ENCODE measurements at places on chromosomes 5 and 9. TPM values are rescaled to one million over a fixed set of nuclear protein-coding genes. Genes with fewer than 3 reads are reported as not detected.

GRCh38 chr5:179867079-179867465 lies 8.5 kb upstream of the MRNIP start:
- ATAC-seq = no peak

DNA sequence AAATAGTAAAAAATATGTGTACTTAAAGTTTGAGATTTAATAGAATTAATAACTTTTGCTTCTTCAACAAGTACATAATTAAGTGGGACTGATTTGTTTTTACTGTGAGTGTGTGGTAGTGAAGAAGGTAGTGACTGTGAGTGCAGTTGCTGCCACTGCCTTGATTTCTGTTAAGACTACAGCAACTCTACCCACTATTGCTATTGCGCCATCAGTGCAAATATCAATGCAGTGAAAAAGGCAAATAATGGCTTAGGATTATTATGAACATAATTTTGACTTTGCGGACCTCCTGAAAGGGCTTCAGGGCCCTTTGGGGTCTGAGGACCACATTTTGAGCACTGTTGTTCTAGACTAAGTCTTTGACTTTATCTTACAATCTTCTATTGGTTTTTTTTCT lies 112.0 kb upstream of the PITX1 start:
- no peak for ATAC-seq

DNA sequence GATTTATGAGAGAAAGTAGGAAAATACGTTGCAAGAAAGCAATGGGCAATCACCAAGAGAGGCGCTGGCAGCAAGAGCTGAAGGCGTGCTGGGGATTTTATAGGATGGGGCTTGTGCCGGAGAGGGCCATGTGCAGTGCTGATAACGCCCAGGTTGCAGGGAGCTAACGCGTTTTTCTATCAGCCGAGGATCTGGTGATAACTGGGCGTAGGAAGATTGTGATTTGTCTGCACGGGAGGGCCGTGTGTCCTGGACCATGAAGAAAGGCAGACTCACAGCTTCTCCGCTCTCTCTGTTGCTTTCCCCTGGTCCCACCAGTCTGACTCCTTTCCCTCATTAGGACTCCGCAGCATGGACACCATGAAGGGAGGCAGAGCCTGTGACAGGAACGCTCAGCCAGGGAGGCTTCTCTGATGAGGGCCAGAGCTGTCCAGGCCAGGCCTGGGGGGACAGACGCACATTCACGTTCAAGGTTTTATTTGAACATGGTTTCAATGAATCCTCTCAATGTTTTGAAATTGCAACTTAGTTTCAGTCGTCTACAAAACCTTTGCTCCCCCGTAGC lies 11.9 kb upstream of the CACNA1B start:
- no peak for ATAC-seq

DNA sequence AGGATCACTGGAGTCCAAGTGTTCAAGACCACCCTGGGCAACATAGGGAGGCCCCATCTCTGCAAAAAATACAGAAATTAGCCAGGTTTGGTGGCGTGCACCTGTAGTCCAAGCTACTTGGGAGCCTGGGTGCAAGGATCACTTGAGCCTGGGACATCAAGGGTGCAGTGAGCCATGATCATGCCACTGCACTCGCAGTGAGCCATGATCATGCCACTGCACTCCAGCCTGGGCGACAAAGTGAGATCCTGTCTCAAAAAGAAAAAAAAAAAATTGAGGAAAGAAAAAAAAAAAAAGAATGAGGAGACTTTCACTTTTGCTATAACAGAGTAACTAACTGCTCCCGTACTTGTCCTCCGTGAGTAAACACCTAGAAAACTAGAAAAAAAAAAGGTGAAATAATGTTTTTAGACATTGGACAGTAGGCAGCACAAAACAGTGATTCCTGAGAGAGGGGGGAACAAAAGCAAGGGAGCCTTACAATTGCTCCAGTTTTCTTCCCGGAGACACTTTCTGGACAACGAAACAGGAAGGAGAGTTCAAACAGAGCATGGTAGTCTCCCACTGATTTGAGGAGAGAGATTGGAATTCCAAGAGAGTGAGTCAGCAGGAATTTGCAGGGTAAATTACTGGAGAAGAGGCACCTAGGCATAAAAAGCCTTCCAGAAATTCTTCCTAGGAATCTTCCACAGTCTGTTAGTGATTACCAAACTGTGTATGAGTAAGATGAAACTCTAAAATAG lies 6.9 kb upstream of the ZBTB5 start:
- ATAC-seq = peak; percentile 52

The STKLD1 gene
- total RNA-seq = not detected

DNA sequence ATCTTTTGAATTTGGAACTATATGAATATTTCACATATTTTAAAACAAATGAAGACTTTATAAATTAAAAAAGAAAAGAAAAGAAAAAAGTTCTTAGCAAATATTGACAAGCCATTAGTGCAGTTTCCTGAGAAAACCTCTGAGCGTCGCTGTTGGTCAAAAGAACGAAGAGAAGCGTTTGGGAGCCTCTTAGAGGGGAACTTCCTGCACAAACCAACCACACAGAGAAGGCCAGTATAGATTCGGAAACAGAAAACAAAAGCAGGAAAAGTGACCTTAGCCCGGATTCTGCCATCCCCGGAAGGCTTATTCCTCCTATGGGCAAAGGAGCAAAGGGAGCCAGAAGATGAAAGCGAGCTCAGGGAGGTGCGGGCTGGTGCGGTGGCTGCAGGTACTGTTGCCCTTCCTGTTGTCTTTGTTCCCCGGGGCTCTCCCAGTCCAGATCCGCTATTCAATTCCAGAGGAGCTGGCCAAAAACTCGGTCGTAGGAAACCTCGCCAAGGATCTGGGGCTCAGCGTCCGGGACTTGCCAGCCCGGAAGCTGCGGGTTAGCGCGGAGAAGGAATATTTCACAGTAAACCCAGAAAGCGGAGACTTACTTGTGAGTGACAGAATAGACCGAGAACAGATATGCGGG lies at the start of gene PCDHGB2:
PCDHGB2 (plus strand) TSS at position 205 of the 637 bp plus-strand sequence; CDS start at position 347, 142 bp downstream.
- no peak for ATAC-seq

The PFN3 gene
- total RNA-seq = not detected

DNA sequence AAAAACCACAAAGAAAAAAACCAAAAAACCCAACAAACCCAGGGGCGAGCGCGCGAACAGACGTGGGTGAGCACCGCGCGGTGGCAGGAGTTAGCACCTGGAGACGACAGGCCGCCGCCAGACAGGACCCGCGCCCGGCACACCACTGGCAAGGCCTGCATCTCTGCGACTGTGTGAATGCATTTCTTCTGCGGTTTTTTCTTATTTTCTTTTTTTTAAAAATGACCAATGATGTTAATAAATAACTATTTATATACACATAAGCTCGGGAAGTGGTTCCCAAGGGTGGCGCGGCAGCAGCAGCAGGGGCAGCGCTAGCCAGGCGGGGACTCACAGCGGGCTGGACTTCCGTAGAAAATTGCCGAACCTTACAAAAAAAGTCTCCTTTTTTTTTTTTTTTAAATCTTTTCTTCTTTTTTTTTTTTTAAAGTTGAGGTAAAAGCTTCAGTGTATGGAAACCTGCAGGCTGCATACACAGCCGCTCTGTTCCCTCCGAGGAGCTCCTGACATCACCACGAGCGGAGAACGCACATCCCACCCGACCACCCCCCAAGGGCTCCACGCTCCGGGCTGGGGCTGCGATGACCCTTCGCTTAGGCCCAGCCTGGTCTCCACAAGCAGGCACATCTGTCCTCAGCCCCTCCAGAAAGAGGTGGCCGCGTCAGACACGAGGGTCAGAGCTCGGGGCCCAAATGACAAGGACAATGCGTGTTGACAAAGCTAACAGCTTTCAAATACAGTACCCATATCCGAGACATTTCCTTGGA lies 7.4 kb downstream of the BRD3OS start:
- no peak for ATAC-seq

DNA sequence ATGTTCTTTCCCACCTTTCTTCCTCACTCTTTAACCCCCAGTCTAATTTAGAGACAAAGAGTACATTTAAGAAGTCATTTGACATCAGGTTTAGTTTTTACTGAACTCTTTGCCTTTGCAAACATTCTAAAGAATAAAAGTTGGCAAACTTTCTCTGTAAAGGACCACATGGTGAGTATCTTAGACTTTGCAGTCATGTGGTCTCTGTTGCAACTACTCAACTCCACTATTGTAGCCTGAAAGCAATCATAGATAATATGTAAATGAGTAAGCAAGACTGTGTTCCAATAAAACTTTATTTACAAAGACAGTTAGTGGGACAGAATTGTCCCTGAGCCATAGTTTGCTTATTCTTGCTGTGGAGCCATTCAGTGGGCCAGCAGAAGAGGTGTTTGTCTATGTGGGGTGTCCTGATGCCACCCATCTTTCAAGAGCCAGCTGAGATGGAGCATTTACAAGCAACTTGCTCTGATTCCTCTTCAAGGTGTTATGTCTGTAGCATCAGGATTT lies 25.4 kb downstream of the ABLIM3 start:
- ATAC-seq = no peak

- peak; percentile 28 for ATAC-seq
These were observed 12.4 kb downstream of the IL5 start for GRCh38 chr5:132530946-132531345.

- no peak for ATAC-seq
These were observed 132.7 kb downstream of the TSSK1B start for GRCh38 chr5:113302120-113302519.

DNA sequence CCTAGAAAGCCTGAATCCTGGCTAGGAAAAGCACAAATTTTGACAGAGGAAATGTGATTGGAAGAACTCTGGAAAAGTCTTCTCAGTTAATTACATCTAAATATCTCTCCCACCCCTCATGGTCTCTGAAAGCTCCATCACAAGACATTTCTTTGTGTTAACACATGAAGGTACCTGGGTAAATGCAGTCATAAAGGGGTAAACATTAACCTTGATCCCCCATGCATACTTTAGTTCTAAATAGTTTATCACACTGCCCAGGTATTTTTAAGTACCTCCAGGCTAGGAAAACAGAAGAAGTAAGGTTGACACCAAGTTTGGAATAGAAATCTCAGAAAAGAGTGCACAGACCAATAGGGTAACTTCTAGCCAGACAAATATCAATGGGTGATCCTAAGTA lies 334.5 kb downstream of the PIK3R1 start:
- ATAC-seq = no peak

- no peak for ATAC-seq
These were observed 163.6 kb upstream of the TLE4 start for GRCh38 chr9:79408200-79408599.

The SARDH gene
- total RNA-seq = 2.8 TPM

The OR2V2 gene
- not detected for total RNA-seq

The HMHB1 gene
- not detected for total RNA-seq

DNA sequence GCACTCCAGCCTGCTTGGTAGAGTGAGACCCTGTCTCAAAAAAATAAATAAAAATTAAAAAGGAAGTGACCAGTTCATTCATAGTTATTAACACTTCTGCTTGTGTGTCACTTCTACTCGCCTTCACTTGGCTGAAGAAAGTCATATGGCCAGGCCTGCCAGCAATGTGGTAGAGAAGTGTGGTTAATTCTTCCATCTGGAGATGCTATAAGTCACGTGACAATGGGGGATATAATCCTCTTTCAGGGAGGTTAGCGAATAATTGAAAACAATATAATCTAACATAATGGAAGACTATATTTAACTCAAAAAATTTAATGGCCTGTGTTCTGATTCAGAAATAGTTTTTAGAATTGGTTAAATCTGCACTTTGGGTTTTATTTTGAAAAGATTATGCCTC lies 305.6 kb downstream of the DOCK8 start:
- no peak for ATAC-seq

GRCh38 chr5:144092508-144092907 lies 78.0 kb downstream of the YIPF5 start:
- ATAC-seq = no peak

The TSSK1B gene
- not detected for total RNA-seq

- ATAC-seq = no peak
These were observed 155.5 kb upstream of the NMUR2 start for GRCh38 chr5:152560512-152561137.

- ATAC-seq = no peak
These were observed 2.9 kb downstream of the FREM1 start for GRCh38 chr9:14907360-14907685.

The LECT2 gene
- total RNA-seq = not detected

DNA sequence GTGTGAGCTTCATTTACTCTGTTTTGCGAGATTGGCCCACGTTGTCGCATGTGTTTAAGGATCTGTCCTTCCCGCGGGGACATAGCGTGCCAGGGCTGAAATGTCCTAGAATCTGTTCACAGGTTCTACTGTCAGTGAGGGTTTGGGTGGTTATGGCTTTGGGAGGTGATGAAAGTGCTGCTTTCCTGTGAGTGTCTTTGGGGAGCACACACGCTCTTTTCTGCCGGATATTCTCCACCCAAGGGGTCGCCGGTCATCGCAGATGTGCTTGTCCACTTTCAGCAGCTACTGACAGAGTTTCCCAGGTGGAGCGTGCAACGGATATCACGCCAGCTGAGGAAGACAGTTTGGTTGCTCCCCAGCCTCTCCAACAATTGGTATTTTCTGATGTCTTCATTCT lies 32.1 kb downstream of the PROP1 start:
- no peak for ATAC-seq

DNA sequence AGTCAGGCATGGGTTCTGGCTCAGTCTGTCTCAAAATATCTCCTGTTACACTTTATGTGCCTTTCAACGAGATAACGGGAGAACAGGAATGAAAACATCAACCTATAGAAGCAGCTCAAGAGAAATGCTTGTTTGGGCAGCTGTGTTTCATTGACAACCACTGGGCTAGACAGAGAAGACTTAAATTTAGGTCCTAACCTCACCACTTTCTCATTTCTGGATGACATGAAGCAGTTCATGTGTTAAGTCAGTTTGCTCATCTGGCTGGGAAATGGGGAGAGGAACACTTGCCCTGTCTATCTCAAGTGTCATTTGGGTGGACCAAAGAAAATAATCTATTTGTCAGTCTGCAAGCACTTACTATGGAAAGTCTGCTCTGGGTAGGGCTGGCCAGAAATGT lies 66.7 kb upstream of the PCA3 start:
- no peak for ATAC-seq

DNA sequence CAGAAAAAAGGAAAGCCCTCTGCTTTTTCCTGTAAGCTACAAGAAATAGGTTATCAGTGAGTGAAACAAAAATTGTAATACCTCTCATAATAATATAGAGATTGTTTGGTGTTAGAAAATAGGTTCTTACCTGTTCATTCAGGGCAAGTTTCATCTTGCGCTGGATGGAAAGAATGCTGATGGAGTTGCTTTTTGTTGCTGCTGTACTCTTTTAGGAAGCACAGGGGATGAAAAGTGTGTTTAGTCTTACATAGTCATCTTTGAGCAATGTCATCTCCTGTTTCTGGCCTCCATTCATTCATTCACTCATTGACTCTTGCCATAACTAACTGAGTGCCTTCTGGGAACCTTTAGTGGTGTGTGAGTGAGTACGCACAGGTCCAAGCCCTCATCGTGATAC lies 6.4 kb downstream of the ENTREP1 start:
- no peak for ATAC-seq

DNA sequence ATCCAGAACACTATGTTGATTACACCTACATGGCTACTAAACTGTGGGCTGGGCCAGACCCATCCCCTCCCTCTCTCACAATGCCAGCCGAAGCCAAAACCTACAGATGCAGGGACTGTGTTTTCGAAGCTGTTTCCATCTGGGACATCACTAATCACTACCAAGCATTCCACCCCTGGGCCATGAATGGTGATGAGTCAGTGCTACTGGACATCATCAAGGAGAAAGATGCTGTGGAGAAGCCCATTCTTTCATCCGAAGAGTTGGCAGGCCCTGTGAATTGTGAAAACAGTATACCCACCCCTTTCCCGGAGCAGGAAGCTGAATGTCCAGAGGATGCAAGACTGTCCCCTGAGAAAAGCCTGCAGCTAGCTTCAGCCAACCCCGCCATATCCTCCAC lies 65.0 kb downstream of the ZNF462 start:
- no peak for ATAC-seq

The FAM153A gene
- 127 TPM for total RNA-seq
